ENCODE measurements at places on chromosomes 16 and 17. TPM values are rescaled to one million over a fixed set of nuclear protein-coding genes. Genes with fewer than 3 reads are reported as not detected.

- DNase-seq: no peak
These were observed 2.0 kb downstream of the KRT20 start for GRCh38 chr17:40883031-40883430.

NPIPA3 gene
- total RNA-seq: 0.41 TPM

BCL6B gene
- total RNA-seq: 2.0 TPM

- no peak for DNase-seq
These were observed 55.4 kb downstream of the CFDP1 start for GRCh38 chr16:75377729-75378386.

MTMR4 gene
- 126 TPM for total RNA-seq

DNA sequence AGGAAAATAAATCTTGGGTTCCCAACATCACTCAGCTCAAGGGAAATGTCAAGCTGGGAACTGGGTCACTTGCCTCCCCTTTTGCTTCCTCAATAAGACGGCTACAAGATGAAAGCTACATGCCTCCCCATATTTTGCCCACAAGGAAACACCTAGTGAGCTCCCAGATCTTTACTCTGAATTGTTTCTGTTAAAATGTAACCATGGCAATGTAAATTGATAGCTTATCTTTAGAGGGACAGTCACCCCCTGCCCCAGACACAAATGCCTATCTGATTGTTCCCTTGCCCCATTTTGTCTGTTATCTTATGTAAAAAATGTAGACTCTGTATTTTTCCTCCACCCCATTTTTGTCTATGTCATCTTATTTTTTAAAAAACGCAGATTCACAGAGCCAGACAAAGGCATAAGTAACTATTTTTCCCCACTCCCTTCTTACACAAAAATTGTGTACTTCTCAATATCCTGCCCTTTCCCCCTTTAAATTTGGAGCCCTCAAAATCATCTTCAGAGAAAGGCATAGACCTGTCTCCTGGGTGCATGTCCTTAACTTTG lies 288.7 kb upstream of the ERCC4 start:
- DNase-seq: no peak

VKORC1 gene
- 35.9 TPM for total RNA-seq

DNA sequence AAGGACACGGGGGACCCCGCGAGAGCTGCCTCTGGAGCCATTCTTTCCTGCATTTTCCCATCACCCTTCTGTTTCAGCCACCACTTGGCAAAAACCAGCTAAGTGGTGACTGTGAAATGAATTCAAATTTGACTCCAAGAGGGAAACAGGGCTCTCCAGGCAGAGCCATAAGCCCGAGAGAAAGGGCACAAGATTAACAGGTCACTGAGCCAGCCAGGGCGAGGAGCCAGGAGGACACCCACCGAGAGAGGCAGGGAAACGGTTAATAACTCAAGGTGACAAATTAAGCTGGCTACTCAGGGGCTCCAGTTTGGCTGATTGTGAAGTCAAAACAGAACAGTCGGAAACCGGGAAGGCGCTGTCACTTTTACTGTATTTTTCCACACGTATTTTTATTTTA lies 67.8 kb upstream of the SOX9 start:
- no peak for DNase-seq

- DNase-seq: no peak
These were observed 3.4 kb downstream of the MIF4GD start for GRCh38 chr17:75267411-75268232.

GRCh38 chr17:79983456-79983855 lies 52.2 kb downstream of the TBC1D16 start:
- DNase-seq: no peak

GRCh38 chr16:72620348-72620747 lies 427.6 kb downstream of the ZFHX3 start:
- DNase-seq: no peak

- no peak for DNase-seq
These were observed 105.6 kb upstream of the TOM1L1 start for GRCh38 chr17:54795046-54795445.

DNA sequence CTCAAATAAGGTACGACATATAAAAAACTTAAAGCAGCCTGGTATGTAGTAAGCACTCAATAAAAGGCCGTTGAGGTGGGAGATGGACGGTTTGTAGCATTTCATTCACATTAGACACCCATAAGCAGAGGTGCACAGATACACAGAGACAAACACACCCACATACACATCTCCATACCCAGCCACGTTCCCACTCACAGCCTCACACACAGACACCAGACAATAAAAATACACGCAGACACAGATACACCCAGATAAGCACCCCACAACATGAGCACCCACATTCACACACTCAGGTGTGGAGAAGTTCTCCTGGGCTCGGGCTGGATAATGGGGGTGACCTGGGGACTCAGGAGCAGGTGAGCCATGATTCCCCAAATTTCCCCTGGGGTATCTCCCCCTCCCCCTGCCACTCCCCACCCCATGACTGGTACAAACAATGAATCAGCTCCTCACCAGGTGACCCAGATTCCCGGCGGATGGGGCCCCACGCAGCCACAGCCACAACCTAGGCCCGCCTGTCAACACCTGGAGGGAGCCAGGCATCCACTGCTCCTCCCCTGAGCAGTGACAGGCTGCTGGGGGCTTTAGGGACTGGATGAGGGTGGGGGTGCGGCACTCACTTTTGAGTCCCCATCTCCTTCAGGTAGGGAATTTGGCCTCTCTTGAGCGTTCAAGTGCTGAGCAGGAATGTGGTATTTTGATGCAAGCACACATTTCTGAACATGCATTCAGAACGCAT lies 2.7 kb downstream of the DLX3 start:
- peak; percentile 6 for DNase-seq

GRCh38 chr16:79508294-79508693 lies 92.2 kb downstream of the MAF start:
- no peak for DNase-seq

GRCh38 chr17:6079155-6079888 lies 9.1 kb downstream of the WSCD1 start:
- peak; percentile 53 for DNase-seq

DNA sequence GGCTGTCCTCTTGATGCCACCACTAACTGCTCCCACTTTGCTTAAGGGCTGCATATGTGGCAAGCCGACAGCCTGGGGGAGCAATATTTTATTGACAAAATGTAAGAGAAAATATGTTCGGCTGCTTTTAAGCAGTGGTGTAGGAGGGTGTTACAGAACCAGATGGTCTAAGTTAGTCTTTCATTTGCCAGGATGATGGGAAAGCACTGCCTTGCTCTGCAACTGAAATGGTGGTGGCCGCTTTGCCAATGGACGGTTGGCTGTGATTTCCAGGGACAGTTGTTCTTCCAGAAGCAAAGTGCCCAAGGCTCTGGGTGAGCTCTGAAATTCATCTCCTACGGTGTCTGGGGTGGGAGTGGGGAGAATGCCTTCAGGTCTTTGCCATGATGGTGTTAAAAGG lies 469.3 kb downstream of the TOX3 start:
- no peak for DNase-seq

GRCh38 chr17:83098241-83099085 lies 19.1 kb downstream of the METRNL start:
- no peak for DNase-seq

DNA sequence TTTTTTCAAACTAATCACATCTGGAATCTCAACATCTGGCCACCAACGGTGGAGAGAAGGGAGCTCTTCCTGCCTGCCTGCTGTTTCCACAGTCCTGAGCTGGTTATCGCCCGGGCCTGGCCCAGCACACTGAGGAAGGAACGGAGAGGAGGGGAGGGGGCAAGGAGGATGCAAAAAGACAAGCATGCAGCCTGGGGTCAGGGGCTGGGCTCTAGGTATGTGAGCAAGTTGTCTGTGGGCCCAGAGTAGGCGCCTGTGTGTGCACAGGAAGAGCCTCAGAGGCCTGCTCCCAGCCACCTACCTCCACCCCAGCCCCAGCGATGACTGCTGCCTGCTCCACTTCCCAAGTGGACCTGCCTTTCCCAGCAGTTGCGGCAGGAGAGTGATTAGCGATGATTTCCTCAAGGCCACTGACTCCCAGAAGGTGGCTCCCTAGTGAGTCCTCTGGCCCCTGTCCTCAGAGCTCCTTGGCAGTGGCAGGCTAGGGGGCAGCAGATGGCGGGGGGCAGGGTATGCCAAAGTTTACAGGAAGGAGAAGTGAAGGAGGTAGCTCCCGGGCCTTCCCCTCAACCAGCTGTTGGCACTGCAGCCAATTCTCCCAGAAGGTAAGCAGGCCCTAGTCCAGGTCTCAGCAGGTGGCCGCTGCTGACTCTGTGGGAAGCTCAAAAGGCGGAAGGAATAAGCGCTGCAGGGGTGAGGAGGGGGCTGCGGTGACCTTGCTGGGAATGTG lies 27.0 kb upstream of the RASD1 start:
- DNase-seq: no peak

- DNase-seq: no peak
These were observed 126.1 kb upstream of the PLCG2 start for GRCh38 chr16:81652798-81653505.

DNA sequence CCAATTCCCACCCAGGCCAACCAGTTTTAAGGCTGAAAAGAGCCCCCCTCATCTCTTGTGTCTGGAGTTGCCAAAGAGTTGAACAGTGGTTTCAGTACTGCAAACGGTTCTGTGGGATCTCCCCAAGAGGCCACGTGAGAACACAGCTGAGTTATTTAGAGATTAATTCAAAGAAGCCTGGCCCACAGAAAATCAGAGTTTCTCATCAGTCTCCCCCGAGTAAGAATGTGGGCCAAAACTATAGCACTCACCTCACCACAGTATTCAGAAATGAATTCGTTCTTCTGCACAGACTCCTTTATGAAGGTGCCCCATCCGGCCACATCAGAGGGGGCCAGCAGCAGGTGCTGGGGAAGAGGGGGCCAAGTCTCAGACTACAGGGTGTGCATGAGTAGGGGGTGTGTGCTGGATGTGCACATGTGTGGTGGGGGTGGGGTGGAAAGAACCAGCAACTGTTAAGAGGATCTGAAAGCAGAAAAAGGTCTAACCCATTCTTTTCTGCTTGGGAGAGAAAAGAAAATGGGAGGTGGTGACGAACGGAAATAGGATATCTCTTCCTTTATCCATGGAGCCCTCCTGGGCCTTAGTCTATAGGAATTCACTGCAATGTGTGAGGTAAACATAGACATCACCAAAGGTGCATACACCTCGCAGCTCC lies 22.6 kb downstream of the CNTNAP1 start:
- DNase-seq: no peak

GRCh38 chr17:57569853-57570252 lies 175.2 kb downstream of the CCDC182 start:
- DNase-seq: no peak

NPTX1 gene
- 6.1 TPM for total RNA-seq

- DNase-seq: no peak
These were observed 1.4 kb upstream of the VAMP2 start for GRCh38 chr17:8163978-8164814.

- peak; percentile 48 for DNase-seq
These were observed 21.4 kb downstream of the RPS6KB1 start for GRCh38 chr17:59914274-59914854.

DNA sequence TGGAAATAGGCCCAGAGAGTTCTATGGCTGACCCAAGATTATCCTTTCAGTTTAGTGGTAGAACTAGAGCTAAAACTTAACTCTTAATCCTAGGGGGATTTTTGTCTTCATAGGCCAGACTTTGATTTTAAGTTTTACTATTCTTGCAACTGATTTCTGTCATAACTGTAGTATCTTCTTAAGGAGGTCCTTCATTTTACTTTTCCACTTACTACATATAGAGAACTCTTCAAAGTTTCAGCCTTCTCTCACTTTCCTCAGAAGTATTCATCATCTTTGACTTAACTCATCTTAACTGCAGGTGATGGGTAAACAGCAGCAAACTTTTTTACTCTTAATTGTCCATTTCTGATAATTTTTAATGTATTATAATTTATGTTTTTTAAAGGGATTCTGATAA lies 23.4 kb downstream of the RBBP6 start:
- no peak for DNase-seq

HS3ST6 gene
- not detected for total RNA-seq

GRCh38 chr17:32519228-32520103 lies 32.7 kb downstream of the CDK5R1 start:
- no peak for DNase-seq

DNA sequence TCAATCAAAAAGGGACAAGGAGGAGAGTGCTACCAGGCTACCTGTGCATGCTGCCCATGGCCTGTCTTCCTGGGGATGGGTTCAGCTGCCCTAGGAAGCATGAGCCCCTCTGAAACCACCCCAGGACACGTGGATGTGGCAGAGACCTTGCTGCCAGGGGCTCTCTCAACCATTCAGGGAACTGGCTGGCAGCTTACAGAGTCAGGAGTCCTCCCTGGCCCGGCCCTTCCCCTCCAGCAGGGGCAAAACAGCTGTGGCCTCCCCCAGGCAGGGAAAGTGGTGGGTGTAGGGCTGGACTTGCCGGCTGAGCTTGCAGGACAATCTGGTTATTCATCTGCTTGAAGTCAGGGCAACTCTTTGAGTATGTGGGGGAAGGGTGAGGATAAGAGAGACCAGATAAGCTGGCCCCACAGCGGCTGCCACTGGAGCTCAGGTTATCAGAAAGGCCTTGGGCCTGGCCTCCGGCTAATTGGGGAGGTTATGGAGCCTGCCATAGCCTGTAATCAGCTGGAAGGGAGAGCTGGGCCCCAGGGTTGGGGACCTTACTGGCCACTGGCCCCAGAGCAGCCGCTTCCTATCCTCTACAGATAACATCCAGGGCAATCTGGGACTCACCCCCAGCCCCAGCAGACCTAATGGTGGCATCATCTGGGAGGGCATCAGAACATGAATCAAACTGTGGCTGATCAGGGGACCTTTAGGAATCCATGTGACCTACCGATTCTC lies 5.6 kb upstream of the TBX2 start:
- no peak for DNase-seq

- DNase-seq: peak; percentile 77
These were observed at the start of gene MPP2 for GRCh38 chr17:43907425-43907981. TSS of gene MPP2 (minus strand) at chr17:43907536. CDS start at chr17:43904460, 3,076 bp downstream.

DNA sequence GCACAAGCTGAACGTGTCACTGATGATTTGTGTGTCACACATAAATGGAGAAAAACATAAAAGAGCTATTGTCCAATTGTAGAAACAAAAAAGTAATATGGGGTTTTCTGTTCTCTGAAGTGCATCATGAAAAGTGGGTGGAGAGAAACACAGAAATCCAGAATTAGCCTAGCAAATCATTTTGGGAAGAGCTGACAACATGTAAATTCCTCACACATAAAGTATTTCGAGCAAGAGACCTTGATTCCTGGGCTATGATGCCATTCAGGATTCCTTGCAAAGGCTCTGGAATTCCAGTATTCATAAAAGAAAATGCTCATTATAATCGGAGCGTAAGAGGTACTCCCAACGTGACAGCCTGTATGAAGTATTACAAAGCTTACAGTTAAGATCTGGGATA lies 1.1 kb downstream of the DCUN1D3 start:
- DNase-seq: no peak

DNA sequence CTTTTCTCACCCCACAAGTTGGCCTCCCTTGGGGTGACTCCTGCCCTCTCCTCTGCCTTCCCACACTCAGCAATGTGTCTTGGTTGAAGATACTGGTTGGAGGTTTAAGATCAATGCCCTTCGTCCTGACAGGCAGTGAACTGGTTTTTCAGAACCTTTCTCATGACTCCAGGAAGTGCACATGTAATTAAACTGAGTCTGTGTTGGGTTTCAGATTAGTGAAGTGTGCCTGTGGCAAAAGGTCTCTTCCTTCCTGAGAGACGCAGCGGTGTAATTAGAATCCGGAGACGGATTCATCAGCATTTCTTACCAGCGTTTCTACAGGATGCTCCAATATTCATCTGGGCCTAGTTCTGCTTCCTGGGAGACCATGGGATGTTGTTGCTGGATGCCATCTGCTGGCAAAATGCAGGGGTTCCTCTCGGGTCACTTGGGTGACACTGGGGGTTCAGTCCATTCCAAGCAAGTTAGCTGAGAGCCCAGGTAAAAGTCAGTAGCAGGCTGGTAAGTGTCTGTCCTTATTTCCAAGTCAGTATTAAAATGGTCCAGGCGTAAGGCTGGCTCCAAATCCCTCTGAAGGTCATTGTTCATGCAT lies 233.3 kb downstream of the XYLT1 start:
- DNase-seq: no peak

- no peak for DNase-seq
These were observed 7.4 kb upstream of the CAPN15 start for GRCh38 chr16:519841-520687.

All from frontal cortex (tissue), 4 donors.